ENCODE measurements at places on chromosomes 2 and 18. TPM values are rescaled to one million over a fixed set of nuclear protein-coding genes. Genes with fewer than 3 reads are reported as not detected.

The ATG9A gene
- total RNA-seq = 30.3 TPM

The ZNF521 gene
- 1.0 TPM for total RNA-seq

The FZD7 gene
- 0.63 TPM for total RNA-seq

The CNGA3 gene
- not detected for total RNA-seq

The REG1B gene
- total RNA-seq = not detected

The GRB14 gene
- 2.0 TPM for total RNA-seq

The VSNL1 gene
- not detected for total RNA-seq

The C2orf72 gene
- not detected for total RNA-seq

The CCDC178 gene
- not detected for total RNA-seq

The AOX1 gene
- total RNA-seq = not detected

The METTL4 gene
- 9.7 TPM for total RNA-seq

The DSEL gene
- 1.5 TPM for total RNA-seq

The TCF23 gene
- not detected for total RNA-seq

Measured in mononuclear cell (primary cell).